Stimulated activated CD4-positive, alpha-beta T cell treated with anti-CD3 and anti-CD28 coated beads, Interleukin-15, amount 100 ng/mL, for 48 hours (primary cell): ENCODE measurements at places on chromosomes 3 and 15.
A peak's percentile ranks its signal among the peaks of the same experiment; 100 is the strongest.

- DNase-seq: no peak
Measured at GRCh38 chr3:148131990-148132638, 565.6 kb upstream of the AGTR1 start.

DNA sequence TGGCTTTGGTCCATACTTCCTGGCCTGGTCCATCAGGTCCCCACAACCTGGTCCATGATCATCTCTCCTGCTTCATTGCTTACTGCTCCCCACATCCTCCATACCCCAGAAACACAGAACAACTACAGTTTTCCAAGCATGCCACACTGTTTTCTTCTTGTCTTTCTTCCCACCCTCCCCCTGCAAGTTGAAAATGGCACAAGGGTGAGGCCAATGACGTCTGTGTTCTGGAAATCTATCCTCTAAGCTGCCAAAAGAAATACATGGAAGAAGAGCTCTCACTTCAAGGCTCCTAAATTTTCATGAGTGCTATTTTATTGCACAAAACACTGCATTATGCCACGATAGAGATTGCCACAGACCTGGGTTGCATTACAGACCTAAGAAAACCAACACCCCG lies 404.4 kb downstream of the VPS13C start:
- DNase-seq: no peak

GRCh38 chr3:10888518-10889090 lies 72.6 kb downstream of the SLC6A11 start:
- DNase-seq: no peak

- DNase-seq: no peak
Measured at GRCh38 chr3:160754371-160754854, 1.6 kb upstream of the PPM1L start.

DNA sequence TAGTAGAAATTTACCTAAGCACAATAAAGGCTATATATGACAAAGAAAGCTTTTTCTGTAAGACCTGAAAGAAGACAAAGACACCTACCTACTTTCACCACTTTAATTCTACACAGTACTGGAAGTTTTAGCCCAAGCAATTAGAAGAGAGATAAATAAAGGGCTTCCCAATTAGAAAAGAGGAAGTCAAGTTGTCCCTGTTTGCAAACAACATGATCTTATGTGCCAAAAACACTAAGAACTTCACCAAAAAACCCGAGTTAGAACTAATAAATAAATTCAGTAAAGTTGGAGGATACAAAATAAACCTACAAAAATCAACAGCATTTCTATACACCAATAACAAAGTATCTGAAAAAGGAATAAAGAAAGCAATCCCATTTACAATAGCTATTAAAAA lies 190.9 kb downstream of the NR2F2 start:
- no peak for DNase-seq

- no peak for DNase-seq
Measured at GRCh38 chr3:115901008-115901407, 277.7 kb downstream of the GAP43 start.

DNA sequence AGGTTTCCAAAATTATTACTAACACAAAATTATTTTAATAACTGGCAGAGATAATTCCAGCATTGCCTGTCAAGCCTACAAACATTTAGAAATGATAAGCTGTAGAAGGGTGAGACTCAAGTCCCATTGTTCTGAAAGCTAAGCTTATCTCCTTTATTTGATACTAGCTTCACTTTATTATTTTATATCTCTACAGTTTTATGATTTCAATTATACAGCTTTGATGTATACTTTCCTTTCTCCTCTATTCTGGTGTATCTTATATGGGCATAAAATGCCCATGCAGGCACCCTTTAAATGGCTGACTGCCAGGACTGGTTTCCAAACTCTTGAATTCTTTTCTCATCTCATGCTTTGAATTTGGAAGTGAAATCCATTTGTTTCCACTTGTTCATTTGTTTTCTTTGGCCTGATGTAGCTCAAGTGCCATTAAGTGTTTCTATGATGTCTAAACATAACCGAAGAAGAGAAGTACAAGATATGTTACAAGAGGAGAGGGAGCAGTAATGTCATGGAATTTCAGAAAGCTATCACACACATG lies 372.1 kb upstream of the ARHGEF26 start:
- DNase-seq: no peak

- DNase-seq: no peak
Measured at GRCh38 chr3:126827121-126827520, 123.1 kb downstream of the CHCHD6 start.

GRCh38 chr3:37032961-37033360 lies 39.6 kb downstream of the MLH1 start:
- DNase-seq: no peak

DNA sequence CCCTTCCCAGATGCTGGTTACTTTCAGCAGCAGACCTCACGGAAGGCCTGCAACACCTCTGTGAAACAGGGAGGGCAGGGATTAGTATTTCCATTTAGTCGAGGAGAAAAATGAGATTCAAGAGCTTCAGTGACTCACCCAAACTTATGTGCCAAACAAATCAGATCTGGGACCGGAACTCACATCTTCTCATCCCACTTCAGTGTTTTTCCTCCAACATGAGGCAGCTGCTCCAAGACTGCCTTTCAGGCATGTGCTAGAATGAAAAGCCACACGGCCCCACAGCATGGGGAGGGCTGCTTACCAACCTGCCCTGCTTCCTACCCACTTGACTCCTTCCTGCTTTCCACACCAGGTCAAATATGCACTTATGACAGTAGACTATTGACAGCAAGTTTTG lies 129.4 kb upstream of the SLC24A5 start:
- no peak for DNase-seq

- DNase-seq: no peak
Measured at GRCh38 chr3:146547235-146547835, 2.9 kb upstream of the PLSCR1 start.

- no peak for DNase-seq
Measured at GRCh38 chr3:121835465-121835801, 424 bp downstream of the EAF2 start.

GRCh38 chr15:62099094-62099601 lies 32.4 kb downstream of the C2CD4A start:
- DNase-seq: no peak

DNA sequence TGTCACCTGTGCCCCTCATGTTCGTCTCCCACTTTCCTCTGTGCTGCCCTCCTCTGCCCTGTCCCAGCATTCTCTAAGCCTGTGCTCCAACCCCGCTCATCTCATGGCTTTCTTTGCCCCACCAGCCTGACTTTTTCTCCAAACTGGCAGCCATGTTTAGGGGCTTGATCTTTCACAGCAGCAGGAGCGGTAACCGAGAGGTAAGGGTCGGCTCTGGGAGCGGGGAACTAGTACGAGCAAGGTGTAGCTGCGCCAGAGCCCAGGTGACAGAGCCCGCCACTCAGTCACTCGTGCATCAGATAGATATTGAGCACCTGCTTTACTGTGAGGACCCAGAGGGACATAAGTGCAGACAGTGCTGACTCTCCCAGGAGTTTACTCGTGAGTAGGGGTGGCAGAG lies 13.4 kb downstream of the MAN2A2 start:
- DNase-seq: no peak

DNA sequence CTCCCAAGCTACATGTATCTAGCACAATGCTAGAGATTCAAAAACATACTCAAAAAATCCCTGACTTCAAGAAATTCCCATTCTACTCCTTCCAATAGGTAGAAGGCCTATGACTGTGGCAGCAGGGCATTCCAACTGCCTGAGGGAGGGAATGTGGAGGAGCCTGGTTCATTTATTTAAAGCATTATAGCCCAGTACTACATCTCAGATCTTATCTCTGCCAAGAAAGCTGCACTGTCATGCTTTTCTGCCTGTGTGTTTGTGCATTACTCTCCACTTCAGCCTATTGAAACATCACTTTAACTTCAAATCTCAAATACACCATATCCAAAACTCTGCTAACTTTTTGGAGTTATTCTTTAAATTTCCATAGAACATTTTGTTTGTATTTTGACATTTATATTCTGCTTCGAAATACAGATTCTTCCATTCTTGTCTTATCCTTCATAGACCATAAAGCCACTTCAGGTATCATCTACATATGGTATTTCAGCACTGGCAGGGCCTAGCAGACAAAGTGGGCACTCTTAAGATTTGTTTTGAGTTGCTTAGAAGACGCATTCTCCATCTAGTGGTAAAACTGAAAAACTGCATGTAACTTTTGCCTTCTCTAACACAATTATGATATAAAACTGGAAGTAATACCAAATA lies 59.1 kb upstream of the NEDD4 start:
- no peak for DNase-seq

DNA sequence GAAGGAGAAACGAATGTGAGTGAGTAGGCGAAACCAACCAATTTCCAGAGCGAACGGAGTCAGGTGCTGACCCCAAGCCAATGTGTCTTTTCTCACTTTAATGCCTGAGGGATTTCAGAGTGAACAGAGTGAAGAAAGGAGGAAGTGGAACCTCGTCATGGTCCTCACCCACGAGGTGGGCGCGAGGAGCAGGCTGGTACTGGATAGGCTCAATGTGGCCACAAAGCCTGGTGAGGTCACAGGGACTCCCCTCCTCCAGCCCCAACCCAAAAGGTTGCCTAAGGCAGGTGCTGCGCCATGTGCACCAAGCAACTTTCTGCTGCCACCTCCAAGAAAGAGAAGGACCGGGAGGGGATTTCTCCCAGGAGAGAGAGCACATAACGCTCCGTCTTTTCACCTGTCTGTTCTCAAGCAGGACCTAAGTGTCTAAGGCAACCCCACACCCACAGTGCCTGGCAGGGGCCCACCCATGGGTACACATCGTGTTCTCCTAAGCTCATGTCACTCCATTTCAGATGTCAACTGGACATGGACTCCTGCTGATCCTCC lies 3.8 kb downstream of the NRROS start:
- DNase-seq: no peak

DNA sequence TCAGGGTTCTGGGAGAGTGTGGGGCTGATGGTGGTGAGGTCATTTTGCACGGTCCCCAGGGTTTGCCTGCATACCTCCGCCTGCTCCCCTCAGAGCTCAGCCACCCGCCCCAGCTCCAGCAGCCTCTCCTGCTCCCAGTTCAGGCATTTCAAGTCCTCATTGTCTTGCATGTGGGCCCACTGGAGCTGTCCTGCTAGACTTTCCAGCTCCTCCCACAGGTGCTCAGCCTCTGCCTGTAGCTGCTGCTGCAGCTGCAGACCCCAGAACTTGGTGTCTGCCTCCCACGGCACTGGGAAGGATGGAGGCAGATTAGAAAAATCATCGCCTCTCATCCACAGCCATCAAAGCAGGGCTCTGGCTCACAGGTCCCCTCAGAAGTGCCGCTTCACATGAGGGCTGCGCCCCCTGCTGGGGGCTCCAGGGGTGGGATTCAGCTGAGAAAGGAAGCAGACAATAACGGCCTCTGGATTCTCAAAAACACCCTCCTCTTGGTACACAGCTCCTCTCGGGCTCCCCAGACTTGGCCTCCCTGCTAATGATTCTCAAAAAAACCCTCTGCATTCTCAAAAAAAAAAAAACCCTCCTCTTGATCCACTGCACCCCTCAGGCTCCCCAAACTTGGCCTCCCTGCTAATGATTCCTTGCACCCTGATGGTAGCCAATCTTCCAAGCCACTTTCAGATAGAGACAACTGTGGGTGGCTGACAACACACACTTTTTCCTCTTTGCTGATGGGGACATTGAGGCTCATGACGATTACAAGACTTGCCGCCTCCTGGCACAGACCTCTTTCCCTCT lies 89.3 kb upstream of the C2CD4B start:
- DNase-seq: peak; percentile 62

DNA sequence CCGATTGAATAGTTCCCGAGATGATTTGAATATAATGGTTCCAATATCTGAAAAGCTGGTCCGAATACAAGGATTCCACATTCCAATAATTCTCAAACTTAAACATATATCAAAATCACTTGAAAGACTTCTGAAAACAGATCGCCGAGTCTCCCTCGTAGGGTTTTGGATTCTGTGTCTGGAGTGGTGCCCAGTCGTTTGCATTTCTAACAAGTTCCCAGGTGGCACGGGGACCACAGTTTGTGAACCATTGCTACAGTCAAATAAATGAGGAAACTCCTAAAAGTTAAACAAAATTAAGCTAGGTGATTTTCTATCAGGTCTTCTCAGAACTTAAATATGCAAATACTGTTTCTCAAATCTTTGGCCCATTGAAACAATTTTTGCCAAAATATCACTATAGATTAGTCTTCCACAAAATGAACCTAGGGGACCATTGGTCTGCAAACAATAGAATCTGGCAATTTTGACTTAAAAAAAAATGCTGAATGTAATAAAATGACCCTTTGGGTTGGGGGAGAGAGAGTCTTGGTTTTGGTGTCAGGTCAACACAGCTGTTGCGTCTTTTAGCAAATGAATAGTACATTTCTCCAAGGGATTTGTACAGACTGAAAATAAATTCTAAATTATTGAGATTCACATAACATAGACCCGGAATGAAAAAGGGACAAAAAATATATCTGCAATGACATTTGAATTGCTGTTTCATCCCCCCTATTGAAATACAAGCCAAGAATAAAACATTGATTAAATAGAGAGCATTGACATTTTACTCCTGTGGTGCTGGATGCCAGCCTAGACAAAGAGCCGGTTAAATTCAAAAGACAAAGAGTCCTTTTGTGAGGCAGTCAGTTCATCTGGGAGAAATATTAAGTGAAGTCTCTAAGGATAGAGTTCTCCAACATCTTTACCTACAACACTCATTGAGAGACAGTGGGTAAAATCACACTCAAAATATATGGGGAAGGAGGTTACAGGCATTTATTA lies 175.7 kb upstream of the ADAMTS9 start:
- no peak for DNase-seq

GRCh38 chr15:65310431-65311137 lies 6.1 kb downstream of the RNU5B-1 start:
- no peak for DNase-seq

- no peak for DNase-seq
Measured at GRCh38 chr3:14822134-14822533, 3.4 kb downstream of the FGD5 start.

DNA sequence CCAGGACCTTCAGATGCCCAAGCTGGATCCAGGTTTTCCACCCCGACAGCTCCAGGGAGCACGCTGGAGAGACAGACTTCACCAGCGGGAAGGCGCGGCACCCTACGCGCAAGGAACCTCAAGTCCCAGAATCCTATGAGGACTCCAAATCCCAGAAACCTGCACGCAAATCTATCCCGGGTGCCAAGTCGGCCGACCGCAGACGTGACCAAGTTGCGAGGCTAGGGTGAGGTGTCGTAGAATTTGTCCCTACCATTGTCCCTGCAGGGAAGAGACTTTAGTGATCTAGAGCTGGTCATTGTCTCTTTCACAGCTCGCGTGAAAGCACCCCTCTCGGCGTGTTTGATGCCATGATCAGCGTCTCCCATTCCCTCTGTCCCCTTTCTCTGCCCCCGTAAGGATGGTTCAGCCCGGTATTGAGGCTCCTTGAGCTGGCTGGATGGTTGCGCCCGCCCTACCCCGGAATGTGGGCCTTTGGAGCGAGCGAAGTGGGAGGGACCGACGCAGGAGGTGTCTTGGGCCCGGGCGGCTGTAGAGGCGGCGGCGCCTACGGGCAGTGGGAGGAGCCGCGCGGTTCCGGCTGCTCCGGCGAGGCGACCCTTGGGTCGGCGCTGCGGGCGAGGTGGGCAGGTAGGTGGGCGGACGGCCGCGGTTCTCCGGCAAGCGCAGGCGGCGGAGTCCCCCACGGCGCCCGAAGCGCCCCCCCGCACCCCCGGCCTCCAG lies at the start of gene PRKCI:
TSS of gene PRKCI (plus strand) at position 501 of the 723 bp plus-strand sequence. CDS start 246 bp downstream, outside the sequence.
- peak; percentile 86 for DNase-seq
